ENCODE measurements at places on chromosomes 2 and 18.

DNA sequence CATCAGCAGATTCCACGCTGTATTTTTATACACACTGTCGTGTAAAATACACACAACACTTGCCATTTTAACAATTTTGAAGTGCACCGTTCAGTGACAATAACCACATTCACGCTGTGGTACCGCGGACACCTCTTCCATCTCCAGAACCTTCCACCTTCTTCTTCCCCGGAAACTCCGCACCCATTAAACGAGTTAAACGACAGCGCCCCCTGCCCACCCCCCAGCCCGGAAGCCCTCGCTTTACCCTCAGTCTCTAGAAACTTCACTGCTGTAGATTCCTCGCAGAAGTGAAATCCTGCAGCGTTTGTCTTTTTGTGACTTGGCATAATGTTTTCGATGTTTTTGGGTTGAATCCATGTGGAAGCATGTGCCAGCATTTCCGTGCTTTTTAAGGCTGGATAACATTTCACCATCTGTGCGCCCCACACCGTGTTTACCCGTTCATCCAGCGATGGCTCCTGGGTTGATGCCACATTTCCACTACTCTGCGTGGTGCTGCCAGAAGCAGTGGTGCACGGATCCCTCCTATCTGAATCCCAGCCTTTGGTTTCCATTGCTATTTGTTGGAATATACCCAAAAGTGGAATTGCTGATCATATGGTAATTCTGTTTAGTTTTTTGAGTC is 32.0 kb upstream of the TMEM18 start:
- no peak for DNase-seq

GRCh38 chr2:214946949-214947348 is 137.5 kb upstream of the BARD1 start:
- no peak for DNase-seq

DNA sequence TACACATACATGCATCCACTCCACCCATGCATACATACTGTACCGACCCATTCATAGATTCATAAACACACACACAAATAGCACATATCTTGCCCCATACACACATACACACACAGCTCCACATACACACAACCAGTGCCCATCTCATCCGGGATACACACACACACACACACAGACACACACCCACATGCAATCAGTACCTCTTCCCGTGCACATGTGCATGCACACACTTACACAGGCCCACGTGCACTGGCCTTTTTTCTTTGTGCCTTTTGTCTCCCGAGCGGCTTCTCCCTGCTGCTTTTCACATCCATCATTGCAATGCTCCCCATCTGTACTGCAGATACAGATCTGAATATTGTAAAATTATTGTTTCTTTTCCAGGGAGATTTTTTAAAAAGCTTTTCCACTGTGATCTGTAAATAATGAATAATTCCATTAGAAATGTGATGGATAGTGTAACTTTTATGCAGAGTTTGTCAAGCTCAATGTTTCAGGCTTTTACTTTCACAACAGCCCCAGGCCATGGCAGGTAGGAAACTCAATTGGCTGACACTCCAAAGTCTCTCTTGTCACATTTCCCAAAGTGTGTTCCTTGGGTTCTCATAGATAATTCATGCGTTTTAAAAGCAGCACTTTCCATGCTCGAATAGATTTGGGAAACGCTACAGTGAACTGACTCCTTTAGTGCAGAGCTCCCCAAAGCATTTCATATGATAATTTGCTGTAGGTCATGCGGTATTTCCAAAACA is 393.5 kb downstream of the CTNNA2 start:
- no peak for DNase-seq

DNA sequence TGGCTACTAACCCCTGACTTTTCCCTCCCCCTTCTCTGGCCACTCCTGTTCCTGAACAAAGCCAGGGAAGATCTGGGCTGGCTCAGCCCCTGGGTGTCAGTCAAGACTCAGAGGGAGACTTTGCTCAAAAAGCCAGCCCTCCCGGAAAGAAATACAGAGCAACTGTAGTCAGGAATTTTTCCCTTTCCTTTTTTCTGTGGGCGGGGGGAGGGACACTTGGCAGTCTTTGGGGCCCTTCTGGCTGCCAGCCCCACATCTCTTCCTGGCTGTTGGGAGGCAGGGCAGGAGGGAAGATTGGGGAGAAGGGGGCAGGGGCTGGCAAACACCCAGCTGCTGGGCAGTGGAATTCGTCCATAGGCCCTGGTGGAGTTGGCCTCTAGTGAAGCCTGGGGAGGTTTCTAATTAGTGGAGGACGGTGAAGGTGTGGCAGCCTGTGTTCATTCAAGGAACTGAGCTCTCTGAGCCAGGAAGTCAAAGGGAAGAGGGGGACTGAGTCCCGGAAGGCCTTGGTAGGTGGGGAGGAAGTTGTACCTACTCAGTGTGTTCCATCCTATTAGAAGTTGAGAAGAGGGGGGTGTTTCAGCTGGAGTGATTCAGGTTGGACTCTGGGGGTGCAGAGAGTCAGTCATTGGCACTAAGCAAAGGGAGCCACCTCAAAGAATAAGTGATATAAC is 10.9 kb downstream of the IGFBP2 start:
- DNase-seq: no peak

- no peak for DNase-seq
Measured at GRCh38 chr2:3066831-3067230, 310.8 kb downstream of the EIPR1 start.

DNA sequence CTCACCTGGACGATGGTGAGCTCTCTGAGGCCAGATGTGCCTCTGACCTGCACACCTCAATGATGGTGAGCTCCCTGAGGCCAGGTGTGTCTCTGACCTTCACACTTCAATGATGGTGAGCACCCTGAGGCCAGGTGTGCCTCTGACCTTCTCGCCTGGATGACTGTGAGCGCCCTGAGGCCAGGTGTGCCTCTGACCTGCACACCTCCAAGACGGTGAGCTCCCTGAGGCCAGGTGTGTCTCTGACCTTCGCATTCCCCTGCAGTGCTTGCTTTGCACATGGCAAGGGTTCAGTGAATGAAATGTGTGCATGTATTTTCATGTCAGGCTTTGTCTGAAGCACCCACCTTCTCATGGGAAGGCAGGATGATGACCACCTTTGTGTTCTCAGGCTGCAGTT is 95.5 kb downstream of the PTGR3 start:
- no peak for DNase-seq

DNA sequence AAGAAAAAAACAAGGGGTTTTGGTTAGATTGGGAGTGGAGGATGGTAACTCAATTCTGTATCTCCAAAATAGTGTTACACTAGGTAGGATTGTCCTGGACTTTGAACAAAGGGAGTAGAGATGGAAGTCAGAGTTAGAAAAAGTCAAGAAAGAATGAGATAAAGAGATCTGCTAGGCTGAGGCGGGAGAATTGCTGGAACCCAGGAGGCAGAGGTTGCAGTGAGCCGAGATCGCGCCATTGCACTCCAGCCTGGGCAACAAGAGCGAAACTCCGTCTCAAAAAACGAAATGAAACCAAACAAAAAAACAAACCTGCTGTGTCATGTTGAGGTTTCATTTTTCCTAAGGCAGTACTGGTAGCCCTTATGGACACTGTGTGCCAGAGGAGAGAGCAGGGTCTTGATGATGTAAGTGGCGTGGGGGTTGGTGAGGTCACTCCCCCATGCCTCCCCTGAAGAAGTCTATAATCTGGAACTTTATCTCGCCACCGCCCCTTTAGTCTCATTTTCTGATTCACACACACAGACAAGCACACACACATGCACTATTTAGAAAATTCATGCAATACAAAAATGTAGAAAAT is 10.5 kb downstream of the DRC1 start:
- DNase-seq: peak; percentile 40

GRCh38 chr2:124540805-124541204 is 515.7 kb downstream of the CNTNAP5 start:
- no peak for DNase-seq

DNA sequence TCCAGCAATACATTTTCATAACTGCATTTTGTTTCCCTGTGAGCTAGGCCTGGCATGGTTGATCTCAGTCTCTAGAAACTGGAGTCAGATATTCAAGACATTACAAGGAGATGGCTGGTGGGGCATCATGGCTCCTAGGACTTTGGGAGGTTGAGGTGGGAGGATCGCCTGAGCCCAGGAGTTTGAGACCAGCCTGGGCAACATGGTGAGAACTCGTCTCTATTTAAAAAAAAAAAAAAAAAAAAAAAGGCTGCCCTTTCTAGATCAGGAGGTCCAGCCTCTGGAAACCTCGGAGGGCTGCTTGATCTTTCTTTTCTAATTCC is 362 bp upstream of the VAMP8 start:
- DNase-seq: no peak

DNA sequence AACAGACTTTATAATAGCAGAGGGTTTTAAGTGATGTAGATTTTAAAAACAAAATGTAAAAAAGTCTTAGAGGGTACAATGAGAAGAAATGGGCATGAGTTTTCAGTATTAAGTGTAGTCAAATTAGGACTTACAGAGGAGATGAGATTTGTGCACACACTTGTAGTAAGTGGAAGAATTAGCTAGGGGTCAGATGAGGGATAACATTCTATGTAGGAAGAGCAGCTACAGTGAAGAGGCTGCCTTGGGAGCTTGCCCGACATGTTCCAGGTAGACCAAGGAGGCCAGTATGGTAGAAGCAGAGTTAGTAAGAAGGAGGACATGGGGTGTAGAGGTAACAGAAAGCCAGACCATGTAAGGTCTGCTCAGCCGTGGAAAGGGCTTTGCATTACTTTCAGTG is 189.2 kb upstream of the DSEL start:
- DNase-seq: no peak

DNA sequence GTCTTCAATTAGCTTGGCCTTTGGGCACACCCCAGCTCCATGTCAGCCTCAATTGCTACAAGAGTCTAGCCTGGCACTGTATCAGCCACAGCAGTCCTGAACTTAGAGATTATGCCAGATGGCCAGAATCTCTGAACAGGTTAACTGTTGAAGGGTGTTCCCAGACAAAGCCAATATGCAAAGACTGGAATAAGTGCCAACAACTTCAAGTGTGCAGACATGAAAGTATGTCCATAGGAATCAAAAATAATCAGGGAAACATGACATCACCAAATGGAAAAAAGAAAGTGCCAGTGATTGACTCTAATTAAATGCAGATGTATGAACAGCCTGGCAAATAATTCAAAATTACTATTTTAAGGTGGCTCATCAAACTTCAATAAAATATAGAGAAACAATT is 98.5 kb upstream of the DOCK10 start:
- no peak for DNase-seq

- DNase-seq: no peak
Measured at GRCh38 chr2:159759577-159759976, 38.4 kb downstream of the CD302 start.

- no peak for DNase-seq
Measured at GRCh38 chr2:63862806-63863205, 21.1 kb downstream of the UGP2 start.

All from AML-193 (cell line).